Stimulated activated CD4-positive, alpha-beta T cell treated with anti-CD3 and anti-CD28 coated beads, Interleukin-1b, Interleukin-23, amount 100 ng/mL, for 1 hour (primary cell): ENCODE measurements at places on chromosomes 2 and 18.

GRCh38 chr2:20990442-20991430, 53.1 kb downstream of the APOB start:
- DNase-seq: no peak

GRCh38 chr2:132589111-132589830, 80.7 kb downstream of the LYPD1 start:
- DNase-seq: no peak

GRCh38 chr2:111246620-111247061, 125.9 kb downstream of the BCL2L11 start:
- DNase-seq: no peak

- DNase-seq: no peak
These were observed 263.6 kb downstream of the AFF3 start for GRCh38 chr2:99878581-99879350.
